ENCODE measurements at places on chromosomes 3 and 15.

DNA sequence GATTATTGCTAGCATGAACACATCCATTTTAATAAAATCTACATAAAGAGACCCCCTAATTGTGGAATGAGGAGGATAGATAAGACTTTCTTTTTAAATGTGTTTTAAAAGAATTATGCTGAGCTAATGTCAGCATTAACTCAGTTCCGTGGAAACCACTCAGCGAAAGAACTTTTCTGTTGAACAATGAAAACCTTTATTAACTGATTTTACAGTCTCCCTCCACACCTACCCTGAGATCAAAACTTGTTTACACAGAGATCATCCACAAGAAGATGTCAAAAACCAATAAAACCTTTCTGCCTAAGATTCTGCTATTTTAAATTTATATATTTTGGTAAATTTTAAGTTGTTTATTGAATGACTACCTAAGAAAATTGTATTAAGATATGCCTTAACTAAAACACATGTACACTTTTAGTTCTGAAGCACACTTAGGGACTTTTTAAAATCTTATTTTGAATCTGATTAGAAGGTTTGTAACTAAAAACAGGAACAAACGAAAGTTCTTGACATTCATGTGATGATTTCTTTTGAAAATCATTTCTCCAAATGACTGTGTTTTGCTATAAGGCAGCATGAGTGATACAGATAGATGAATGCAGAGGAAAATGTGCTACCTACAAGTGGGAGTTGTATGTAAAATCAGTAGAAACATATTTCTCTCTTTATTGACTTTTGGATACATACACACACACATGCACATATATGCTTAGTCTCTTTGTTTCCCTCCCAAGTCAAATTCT is 369.0 kb downstream of the UNC13C start:
- peak; percentile 13 for DNase-seq

DNA sequence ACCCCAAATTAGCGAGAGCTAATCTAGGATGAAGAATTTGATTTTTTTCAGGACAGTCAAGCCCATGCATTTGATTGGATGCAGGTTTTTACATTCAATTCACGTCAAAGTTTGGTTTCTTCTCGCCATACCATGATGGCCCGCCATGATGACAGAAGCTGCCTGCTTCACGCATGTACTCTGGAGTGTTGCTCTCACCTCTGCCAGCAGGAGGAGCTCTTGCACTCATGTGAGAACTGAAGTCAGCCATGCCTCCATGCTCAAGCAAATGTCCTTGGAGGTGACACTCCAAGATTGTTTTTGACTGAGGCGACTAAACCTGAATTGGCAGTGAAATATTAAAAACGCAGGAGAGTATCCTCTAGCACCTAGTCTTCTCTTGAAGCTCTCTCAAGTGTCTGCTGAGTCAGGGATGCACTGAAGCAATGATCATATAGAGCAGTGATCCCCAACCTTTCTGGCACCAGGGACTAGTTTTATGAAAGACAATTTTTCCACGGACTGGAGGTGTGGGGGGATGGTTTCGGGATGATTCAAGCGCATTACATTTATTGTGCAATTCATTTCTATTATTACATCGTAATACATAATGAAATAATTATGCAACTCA is 120.9 kb downstream of the SAMMSON start:
- peak; percentile 73 for DNase-seq

- peak; percentile 96 for DNase-seq
These were observed 21.7 kb downstream of the SH3BP5 start for GRCh38 chr3:15310491-15311370.

GRCh38 chr15:98375513-98376340 is 272.6 kb upstream of the IGF1R start:
- no peak for DNase-seq

DNA sequence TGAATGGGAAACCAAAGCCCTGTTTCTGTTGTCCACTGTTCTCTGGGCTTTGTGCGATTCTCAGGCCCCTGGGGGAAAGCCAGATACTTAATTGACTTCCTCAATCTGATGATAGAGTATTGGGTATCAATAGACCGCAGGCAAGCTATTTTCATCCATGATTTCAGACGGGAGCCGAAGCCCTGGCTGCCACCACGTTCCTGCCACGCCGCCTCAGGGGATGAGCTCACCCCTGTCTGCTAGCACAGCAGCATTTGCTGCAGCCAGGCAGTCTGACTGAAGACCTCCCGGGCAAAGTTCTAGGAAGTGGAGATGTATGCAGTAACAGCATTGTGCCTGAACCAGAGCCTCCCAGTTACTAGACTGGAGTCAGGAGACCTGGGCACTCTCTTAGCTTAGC is 69.8 kb downstream of the ISG20 start:
- no peak for DNase-seq

DNA sequence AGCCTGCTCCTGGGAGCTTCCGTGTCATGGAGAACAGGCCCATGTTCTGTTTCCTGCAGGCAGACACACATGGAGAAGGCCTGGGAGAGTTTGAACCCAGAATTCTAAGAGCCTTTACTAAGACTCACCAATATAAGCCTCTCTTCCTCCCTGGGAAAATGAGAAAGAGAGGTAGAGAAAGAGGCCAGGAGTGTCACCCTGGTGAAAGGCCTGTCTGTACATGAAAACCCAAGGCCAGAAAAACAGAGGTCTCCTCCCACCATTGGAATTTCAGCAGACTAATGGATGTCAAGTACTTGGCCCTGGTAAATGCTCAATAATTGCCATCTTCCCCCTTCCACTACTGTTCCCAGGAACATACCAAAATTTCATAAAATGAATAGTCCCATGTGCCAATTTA is 117.6 kb downstream of the TOP2B start:
- DNase-seq, result no peak

DNA sequence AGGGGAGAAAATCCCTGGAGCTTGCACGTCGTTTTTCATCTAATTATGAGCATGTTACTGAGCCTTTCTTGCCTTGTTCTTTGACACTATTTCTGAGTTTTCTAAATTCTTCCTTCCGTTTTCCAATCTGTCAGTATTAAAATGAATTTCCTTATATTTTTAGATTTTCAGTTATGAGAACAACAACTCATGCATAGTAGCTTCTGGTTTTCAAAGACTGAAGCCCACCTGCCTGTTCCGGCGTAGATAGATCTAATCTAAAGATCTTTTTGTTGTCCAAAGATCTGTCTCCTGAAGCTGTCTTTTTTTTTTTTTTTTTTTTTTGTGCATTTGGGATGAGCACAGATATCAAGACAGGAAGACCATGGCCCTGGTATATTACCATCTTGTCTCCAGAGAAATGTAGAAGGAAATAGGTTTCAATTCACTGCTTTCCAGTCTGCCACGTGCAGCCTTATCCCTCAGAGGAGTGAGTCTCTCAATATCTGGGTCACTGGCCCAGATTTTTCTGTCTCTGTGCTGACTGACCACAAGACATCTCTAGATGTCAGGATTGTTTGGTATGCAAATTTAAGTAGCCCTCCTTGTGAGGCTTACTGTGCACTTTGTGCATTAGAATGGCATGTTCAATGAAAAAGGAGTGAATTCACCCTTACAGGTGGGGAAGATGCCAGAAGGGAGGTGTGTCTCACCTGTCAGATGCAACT is 222.3 kb upstream of the TMC3 start:
- DNase-seq, result no peak

- no peak for DNase-seq
These were observed 761.3 kb upstream of the GRM7 start for GRCh38 chr3:6099458-6100075.

- no peak for DNase-seq
These were observed 714.9 kb downstream of the OTOL1 start for GRCh38 chr3:162211470-162211869.
